ENCODE measurements at places on chromosomes 3 and 15.

DNA sequence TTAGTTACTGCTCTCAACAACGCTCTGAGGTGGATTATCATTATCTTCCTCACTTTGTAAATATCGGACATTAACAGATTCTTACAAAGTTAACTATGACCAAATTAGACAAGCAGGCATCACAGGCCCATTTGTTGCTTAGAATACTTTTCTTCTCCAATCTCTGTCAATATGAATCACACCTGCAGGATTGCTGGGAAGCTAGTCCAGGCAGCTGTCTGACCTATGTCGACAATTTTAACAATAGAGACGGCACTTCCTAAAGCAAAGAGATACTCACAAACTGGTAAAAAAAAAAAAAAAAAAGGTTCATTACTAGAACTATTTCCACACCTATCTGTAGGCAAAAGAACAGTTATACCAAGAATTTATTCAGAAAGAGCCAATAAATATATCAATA is 85.3 kb downstream of the DPH6 start:
- no peak for DNase-seq

DNA sequence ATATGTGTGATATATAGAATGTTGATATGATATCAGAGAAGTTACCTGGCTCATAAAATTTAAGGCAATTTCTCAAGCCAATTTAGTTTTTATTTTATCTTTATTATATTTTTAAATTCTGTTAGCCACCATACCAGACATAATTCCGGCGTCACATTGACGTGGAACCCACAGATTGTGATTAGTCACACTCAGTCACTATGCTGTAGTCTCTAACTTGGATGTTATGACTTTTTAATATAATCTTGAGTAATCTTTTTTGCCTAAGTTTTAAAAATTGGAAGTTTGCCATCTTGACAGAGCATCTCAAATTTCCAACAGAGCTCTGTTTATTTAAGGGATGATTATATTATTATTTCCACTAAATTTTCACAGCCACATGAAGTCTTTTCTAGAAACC is 9.7 kb upstream of the DCLK3 start:
- DNase-seq: peak; percentile 4

DNA sequence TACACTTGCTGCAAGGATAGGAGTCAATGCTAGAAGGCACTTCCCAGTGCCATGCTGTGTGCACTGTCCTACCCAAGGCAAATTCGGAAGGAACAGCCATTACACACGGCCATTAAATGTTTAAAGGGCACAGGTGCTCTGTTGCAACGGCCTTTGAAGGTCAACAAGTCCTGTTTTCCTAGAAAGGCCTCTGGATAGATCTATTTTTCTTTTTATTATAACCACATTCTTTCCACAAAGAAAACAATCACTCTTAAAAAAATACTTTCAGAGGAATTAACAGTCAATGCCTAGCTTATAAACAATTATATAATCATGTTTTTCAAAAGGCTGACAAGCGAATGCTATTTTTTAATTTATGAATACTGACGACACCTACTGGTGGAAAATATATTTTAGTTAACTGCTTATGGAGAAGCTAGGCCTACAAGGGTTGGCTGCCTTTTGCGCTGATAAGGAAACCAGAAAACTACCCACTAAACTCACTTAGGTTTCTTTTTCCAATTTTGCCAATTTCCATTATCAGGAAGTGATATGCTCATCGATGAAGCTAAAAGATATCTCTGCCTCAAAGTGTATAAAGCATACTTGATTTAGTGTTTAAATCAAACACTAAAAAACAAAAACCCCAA is 2.4 kb downstream of the ARHGEF3 start:
- no peak for DNase-seq

- no peak for DNase-seq
Observed at GRCh38 chr3:40680685-40681657, 156.2 kb downstream of the ZNF621 start.

DNA sequence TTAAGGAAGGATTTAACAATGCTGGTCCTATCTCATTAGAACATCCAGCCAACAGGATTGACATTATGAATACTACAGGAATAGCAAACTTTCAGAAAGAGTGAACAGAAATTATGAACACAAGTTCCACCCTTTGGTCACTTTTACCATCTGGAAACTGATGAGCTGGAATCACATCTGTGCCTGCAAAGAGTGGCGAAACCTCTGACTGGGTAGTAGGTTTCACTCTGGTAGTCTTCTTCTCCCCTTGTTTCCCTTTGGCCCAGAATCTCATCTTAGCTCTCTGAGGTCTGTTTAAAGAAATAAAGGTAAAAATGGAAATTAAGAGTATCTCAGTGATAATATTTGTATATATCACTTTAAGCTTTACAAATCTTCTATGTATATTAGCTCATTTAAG is 73.1 kb downstream of the NR2E3 start:
- DNase-seq: no peak

GRCh38 chr3:147793841-147794240 is 384.7 kb downstream of the ZIC1 start:
- no peak for DNase-seq

DNA sequence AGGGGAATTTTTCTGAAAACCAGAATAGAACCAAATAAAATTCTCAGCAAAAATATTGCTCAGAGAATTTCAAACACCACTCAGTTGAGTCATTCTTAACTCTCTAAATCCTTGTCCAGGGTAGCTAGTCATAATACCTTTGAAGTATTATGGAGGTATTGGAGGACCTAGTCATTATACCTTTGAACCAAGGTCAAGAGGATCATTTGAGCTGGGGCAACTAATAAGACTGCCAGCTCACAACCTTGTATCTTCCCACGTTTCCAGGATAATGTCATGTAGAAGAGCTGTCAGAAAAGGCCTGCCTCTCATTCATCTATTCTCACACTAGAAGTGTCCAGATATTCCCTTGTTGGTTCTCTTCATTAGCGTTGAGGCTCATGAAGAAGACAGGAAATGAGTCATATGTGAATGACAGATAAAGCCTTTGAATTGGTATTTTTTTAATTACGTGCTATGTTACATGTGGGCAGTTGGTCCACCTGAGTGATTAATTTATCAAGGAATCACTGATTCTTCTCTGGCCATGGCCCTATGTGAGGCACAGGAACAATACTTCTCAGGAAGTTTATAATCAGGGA is 48.3 kb downstream of the TOPAZ1 start:
- DNase-seq: no peak

GRCh38 chr15:35667908-35668307 is 121.9 kb upstream of the DPH6 start:
- DNase-seq: no peak

- no peak for DNase-seq
Observed at GRCh38 chr3:59607656-59608055, 557.8 kb upstream of the CFAP20DC start.

DNA sequence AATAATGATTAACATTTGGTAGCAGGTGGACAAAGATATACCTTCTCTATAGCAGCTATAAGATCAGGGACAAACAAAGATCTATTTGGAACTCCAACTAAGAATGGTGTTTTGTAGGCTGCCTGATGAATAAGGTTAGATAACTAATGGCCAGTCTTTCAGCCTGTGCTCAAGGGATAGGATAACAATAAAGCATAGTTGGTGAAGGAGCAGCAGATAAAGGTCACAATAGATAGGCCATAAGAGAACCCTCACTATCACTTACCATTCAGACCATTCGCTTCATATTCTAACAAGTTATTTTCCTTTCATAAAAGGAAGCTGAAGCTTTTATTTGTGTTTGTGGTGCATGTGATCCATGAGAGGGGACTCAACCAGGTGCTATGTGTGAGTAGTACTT is 19.8 kb downstream of the EPM2AIP1 start:
- DNase-seq: no peak

- no peak for DNase-seq
Observed at GRCh38 chr3:159271799-159272512, 470.1 kb downstream of the MFSD1 start.

- no peak for DNase-seq
Observed at GRCh38 chr3:79380581-79380980, 387.2 kb downstream of the ROBO1 start.

GRCh38 chr3:133859381-133860234 is 36.1 kb downstream of the RAB6B start:
- no peak for DNase-seq

DNA sequence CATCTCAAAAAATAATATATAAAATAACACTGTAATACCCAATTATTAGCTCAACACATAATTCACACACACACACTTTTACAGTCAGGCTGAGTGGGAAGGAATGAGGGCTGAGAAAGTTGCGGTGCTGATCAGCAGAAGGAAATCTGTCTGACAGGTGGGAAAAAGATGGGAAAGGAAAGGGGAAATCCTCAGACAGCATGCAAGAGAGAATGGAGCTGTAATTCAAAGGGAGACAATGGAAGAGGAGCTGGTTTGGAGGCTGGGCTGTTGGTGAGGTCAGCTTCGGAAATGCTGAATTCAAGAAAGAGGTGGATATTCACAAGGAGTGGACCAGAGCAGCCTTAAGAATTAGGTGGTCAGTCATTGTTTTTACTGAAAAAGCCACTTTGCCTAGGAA is 121.6 kb upstream of the LMOD3 start:
- no peak for DNase-seq

DNA sequence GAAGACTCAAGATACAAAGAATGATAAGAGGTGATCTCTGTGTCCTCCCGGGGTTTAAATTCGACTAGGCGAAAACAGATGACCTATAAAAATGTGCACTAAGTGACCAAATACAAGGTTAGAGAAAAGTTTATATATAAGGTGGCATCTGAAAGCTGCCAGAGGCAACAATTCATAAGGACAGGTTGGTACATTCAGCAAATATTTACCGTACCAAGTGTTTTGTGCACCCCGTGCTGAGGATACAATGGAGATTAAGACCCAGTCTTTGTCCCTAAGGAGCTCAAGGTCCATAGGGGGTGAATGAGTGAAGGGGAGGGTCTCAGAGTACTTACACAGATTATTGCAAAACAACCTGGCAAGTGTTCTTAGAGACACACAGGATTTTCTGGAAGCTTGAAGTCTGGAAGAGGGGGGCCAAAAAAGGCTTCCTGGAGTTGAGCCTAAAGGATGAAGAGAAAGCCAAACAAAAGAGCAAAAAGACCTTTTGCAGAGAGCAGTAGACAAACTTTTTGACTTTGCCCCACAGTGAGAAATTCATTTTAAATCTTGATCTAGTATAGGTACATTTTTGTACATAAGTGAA is 71.4 kb upstream of the LRIG1 start:
- no peak for DNase-seq

DNA sequence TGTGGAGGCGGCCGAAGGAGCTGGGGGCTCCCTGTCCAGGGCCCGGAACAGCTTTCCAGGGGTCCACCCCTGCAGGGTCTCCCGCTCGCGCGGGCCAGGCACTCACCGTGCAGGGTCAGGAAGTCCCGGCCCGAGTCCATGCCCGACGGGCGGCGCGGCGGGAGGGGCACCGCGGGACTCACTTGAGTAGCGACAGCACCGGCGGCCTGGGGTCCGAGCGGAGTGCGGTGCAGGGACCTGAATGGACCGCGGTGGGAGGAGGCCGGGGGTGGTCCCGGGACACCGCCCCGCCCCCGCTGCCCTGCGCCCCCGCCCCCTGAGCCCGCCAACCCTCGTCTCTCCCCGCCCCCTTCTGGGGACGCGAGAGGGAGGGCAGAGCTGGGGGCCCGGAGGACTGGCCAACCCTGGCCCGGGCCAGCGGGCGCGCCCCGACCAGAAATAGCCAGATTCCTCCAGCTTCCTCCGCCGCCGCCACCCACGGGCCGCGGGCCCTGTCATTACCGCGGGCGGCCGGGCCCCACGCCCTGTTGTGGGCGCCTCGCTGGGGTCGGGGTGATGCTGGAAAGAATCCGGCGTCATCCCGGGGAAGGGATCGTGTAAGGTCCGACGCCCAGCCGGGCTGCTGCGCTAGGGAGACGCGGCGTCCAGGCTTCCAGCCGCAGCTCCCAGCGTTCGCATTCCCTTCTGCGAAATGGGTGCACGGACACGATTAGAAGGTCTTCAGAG is at the start of gene PLCD1:
Gene PLCD1, minus strand, starts transcription at position 243 of the 726 bp plus-strand sequence. Its CDS starts 103 bp downstream, at position 140.
- DNase-seq: no peak

GRCh38 chr3:123388811-123389627 is 59.9 kb downstream of the ADCY5 start:
- DNase-seq: no peak

- no peak for DNase-seq
Observed at GRCh38 chr3:156859578-156859977, 33.4 kb downstream of the LEKR1 start.

- no peak for DNase-seq
Observed at GRCh38 chr3:99315896-99316295, 322.5 kb upstream of the COL8A1 start.

GRCh38 chr15:59229015-59229414 is 22.4 kb downstream of the LDHAL6B start:
- no peak for DNase-seq

GRCh38 chr3:139473155-139473771 is 3.1 kb downstream of the RBP2 start:
- DNase-seq: no peak

- DNase-seq: no peak
Observed at GRCh38 chr15:62532367-62532766, 367.3 kb upstream of the C2CD4B start.

DNA sequence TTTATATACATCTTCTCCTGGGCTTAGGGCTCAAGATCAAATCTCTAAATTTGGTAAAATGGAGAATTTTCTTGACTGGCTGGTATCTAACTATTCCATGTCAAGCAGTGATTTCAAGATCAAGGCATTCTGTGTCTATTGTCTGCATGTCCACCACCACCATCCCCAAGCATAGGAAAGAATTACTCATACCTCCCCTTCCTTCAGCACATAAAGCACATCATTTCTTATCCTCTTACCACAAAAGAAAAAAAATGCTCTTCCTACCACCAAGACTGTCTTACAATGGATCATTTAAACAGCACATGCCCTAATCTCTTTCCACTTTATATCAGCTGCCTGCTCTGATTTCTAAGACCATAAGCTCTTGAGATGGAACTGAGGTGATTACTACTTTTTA is 470.5 kb upstream of the THBS1 start:
- DNase-seq: no peak

DNA sequence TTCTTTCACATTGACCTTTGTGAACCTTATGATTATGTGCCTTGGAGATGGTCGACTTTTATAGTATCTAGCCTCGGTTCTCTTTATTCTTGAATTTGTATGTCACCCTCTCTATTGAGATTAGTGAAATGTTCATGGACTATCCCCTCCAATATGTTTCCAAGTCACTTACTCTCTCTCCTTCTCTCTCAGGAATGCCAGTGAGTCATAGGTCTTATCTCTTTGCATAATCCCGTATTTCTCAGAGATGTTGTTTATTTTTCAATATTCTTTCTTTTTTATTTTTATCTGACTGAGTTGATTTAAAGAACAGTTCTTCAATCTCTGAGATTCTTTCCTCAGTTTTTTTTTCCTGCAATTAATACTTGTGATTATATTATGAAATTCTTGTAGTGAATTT is 411.6 kb upstream of the CADM2 start:
- DNase-seq: no peak

DNA sequence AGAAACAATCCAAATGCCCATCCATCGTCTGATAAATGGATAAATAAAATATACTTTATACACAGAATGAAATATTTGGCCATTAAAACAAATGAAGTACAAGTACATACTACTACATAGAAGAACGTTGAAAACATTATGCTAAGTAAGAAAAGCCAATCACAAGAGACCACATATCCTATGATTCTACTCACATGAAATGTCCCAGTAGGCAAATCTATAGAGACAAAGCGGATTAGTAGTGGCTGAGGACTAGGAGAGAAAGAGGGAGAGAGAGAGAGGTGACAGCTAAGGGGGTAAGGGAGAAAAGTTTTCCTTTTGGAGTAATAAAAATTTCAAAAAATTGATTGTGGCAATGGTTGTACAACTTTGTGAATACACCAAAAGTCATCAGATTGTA is 147.0 kb downstream of the GREM1 start:
- no peak for DNase-seq

Data from smooth muscle cell of the brain vasculature (primary cell).